ENCODE measurements at places on chromosomes 3 and 15.

GRCh38 chr15:88378188-88378637 lies 89.0 kb downstream of the MRPL46 start:
- DNase-seq = no peak

DNA sequence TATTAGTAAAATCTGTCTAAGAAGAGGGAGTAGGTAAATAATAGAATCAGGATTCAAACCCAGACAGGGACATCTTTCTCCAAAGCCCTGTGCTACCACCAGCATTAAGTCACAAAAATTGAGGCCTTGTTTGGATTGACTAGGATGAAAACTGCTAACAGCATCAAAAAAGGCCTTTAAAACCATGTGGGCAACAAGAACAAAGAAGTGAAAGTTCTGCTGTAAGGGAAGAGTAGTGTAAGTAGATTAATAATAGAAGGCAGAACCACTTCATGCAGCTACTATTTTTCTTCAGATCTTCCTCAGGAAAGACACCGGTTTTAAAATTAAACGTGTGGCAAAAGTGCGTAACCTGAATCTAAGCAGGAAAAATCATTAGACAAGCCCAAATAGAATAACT lies 15.3 kb upstream of the KBTBD12 start:
- no peak for DNase-seq

DNA sequence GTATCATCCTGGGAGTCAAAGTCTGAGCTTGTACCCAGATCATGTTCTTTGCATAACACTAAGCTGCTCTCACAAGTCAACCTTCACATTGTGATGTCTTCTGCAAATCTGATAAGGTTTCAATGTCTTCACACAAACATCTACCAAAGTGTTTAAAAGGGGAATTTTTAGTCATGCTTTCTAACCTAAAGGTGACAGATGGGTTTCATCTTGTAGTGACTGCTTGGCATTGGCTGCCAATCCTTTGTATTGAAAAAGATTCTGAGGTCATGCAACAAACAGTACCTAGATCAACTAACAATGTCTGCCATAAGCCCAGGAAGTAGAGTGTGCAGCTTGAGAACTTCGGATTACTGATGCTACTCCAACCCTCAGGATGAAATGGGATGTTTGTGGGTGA lies 43.6 kb upstream of the DIPK2A start:
- DNase-seq = no peak

DNA sequence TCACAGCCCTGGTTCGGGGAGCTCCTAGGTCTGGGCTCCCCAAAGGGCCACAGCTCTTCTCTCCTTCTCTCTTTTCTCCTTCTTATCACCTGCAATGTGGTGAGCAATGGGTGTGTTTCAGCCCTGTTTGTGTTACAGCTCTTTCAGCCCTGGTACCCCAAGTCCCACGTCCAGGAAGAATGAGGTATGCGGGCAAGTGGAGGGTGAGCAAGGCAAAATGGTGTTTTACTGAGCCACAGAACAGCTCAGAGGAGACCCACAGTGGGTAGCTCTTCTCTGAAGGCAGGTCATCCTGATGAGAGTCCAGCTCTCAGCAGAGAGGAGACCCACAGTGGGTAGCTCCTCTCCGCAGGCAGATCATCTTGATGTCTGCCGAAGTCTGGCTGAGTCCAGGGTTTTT lies 86.8 kb downstream of the BFSP2 start:
- no peak for DNase-seq

- DNase-seq = no peak
These were observed 42.6 kb downstream of the MYZAP start for GRCh38 chr15:57634290-57634689.

GRCh38 chr3:31579828-31580227 lies 47.1 kb downstream of the STT3B start:
- DNase-seq = no peak

- DNase-seq = no peak
These were observed 9.7 kb downstream of the EPHB1 start for GRCh38 chr3:134804508-134805480.

DNA sequence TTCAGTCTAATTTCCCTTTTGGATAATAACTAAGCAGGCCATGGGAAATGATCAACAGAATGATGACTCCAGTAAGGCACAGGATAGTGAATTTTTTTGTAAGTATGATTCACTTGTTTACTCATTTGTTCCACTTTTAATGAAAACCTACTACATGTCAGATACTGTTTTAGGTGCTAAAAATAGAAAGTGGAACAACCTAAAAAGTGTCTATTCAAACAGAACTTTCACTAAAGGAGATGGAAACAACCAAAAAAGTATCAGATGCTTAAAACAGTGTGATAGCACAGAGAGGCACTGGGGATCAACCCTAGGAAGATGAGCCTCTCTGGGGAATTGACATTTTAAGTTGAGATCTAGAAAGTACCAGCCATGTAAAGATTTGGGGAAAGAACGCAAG lies 11.1 kb downstream of the RYK start:
- DNase-seq = no peak

GRCh38 chr3:60313951-60314461 lies 937.2 kb downstream of the FHIT start:
- no peak for DNase-seq

GRCh38 chr3:72439321-72440183 lies 408.7 kb downstream of the SHQ1 start:
- no peak for DNase-seq

DNA sequence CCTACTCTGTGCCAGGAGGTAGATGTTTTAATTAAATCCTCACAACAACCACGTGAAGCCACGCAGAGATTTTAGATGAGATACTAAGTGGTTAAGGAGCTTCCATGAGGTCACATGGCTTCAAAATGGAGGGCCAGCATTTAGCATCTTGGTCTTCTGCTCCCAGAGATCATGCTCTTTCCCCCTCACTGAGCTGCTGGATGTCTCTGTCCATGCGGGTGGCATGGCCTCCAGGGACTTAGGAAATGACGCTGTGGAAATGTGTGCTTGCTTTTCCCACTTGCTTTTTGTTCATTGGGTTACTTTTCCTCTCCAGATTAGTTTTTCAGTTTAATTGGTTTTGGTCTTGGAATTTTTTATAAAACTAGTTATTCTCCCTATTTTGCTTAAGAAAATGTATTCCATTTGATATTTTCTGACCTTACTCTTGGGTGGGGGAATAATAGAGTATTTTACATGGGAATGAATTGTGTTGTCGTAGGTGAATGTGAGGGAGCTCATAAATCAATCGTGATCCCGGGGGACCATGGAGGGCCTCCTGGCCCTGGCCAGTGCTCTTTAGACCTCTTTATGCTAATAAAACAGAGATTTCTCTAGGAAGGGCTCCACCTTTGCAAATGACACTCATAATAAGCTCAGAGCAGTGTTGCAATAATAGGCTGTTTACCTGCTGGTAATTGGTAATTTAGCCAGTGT lies 376.0 kb upstream of the ONECUT1 start:
- DNase-seq = no peak

- no peak for DNase-seq
These were observed 48.6 kb downstream of the CMSS1 start for GRCh38 chr3:99866261-99866761.

GRCh38 chr15:41340189-41340695 lies 7.6 kb downstream of the NUSAP1 start:
- no peak for DNase-seq

- DNase-seq = no peak
These were observed 123.0 kb downstream of the SUCLG2 start for GRCh38 chr3:67531181-67532101.

GRCh38 chr3:159260049-159260662 lies 458.3 kb downstream of the MFSD1 start:
- DNase-seq = peak; percentile 62

DNA sequence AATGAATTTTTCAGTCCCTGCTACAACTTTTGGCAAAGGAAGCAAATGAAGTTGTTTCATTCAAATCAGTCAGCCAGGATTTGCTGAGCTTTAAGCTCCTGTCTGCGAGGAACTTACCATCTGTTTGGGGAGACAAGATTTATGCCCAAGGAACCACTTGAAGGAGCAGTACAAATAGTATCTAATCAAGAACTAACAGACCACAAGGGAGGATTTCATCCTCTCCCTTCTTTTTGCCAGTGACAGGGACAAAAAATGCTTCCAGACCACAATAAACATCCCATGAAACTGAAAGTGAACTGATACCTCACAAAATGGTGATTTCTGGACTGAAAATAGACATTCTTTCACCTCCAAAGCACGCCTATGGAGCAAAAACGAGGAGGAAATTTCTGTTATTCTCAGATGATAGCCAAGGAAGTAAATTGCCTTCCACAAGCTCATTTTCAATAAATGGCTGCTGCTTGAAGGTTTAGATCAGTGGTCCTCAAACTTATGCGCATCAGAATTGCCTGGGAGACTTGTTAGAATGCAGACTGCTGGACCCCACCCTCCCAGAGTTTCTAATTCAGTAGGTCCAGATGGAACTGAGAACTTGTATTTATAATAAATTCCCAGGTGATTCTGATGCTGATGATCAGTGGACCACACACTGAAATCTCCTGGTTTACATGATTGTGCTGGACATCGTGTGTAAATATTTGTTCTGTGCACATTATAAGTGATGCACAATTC lies 202.4 kb upstream of the GADL1 start:
- no peak for DNase-seq

GRCh38 chr3:10011631-10012030 lies 14.6 kb upstream of the FANCD2 start:
- DNase-seq = no peak

DNA sequence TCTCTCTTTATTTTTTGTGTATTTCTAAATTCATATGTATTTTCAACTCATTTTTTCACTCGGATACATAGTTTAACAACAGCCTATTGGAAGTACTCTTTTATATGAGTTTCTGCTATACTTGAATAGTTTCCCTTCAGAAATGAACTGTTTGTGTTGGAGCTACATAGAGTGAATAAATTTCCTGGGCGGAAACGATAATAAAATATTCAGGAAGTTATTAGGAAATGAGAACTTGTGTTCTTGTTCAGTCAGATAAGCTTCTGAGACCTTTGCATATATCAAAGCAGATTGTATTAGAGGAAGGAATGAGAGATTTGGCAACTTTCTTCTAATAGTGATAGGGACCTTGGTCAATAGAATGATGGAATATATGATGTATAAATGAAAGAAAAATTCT lies 27.3 kb downstream of the NEO1 start:
- no peak for DNase-seq

- DNase-seq = no peak
These were observed 66.6 kb downstream of the GAP43 start for GRCh38 chr3:115689928-115690327.

DNA sequence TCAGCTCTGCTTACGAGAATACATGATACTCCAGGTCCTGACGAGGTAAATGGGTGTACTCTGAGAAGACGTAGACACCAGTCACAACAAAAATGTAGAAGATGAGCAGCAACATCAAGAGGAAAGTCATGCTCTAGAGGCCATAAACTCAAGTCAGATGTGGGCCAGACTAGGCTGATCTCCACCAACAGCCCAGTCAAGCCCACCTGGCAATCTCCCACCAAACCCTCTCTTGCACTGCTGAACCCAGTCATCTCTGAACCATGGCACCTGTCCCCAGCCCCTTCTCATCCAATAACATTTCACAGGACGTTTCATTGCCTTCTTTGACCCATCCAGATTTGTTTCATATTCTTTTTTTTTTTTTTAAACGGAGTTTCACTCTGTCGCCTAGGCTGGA lies 10.8 kb upstream of the PDIA3 start:
- no peak for DNase-seq

DNA sequence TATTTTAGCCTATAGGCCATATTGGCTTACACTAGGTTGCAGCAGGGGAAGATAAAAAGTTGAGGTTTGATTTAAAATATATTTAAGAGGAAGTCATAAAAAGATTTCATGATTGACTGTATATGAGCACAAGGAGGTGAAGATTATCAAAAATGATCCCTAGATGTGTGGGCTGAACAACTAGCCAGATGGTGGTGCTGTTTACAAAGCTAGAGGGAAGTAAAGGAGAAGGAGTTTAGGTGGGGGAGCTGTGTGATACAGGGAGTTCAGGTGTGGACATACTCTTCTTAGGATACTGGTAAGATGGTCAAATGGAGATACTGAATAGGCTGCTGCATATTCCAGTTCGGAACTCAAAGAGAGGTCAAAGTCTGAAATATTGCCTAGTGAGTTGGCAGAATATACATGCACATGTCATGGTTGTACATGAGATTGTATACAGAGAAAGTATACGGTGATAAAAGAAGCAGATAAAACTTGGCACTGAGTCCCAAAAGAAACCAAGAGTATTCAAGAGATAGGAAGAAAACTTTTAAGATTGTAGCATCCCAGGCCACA lies 727.8 kb downstream of the NLGN1 start:
- peak; percentile 42 for DNase-seq

DNA sequence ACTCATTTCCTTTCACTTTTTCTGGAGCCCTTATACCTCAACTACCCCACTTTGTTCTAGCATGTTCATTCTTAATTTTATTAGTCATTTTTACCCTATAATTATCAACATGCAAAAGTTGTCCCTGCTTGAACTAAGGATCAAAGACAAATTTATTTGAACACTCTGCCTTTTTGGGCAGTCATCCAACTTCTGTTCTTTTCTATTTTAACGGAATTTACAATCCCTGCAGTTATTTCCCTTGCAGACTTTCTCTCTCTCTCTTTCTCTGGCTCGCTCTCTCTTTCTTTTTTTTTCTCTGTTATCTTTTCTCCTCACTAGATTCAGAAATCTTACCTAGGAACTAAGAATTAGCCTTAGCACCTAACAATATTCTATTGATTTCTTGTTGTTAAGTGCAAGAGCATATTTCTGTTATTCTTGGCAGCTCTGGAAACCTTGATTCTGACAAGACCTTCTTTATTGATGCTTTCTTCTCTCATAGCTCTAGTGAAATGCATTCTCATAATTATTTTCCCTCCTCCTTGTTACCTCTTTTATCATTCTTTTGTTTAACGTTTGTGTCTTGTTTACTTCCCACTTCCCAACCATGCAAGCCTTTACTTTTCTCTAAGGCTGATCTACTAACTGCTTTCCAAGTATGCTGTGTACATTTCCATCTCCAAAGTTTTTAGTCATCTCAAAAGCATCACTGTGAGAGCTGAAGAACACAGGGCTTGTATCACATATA lies 951.6 kb downstream of the DIPK2A start:
- no peak for DNase-seq

DNA sequence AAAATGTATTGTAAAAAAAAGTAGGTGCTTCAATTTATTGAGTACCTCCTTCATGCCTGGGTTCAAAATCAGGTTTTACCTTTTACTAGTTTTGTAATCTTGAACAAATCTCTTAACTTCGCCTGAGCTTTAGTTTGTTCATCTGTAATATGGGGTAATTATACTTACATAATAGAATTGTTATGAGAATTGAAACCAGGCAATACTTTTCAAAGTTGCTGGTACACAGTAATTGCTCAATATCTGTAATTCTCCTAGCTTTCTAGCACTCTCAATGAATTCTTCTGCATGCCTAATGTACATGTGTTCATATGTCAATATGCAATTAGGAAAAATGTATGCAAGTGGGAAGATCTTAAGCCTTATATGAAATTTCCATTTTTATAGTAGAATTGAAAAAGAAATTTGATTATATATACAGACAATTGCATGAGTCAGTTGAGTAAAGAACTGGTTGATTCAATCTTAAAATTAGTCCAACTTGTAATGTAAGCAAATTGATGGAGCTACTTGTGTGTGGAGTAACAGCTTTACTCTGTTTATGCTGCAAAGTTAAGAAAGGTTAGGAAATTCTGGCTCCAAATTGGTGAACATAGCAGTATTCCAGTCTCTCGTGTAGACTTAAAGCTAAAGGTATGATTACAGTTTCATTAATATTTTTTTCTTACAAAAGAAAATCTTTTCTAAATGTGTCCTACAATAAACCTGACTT lies 4.1 kb downstream of the TNFSF10 start:
- DNase-seq = no peak

GRCh38 chr15:62087671-62088352 lies 21.0 kb downstream of the C2CD4A start:
- DNase-seq = peak; percentile 95
